ENCODE measurements at places on chromosomes 12 and 14.
A peak's percentile ranks its signal among the peaks of the same experiment; 100 is the strongest.

DNA sequence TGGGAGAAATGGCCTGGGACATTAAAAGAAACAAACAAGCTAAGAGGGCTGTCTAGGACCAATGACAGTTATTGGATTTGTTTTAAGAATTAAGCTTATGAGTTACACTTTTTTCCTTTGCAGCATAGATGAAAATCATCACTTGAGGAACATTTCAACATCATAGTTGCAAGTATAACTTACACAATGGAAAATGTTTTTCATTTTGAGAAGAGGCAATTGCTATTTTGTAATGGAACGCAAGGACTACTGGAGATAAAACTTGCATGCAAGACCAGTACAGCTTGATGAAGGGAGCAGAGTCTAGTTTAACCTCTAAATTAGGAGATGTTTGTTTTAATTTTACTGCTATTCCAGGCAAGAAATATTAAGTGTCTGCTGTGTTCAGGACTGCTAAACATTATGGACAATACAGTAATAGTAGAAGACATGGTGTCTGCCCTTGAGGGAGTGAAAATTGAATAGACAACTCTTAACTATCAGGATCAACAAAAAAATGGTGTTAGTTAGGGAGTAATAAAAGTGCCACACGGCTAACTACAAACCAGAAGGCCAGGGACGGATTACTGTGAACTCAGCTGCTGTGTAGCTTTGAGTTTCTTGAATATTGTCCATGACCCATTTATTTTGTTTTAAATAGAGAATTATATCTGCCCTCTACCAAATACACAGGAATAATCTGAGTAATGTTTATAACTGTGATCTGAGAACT, 374.5 kb downstream of the RAD51B start:
- peak overlapping the region; percentile 13 for H3K27ac ChIP-seq
- DNase-seq = no peak
- no peaks in the 10 kb centered on the region for H3K36me3 ChIP-seq
- H3K4me3 ChIP-seq = no peak overlapping the region
- H3K27me3 ChIP-seq = no peaks in the 10 kb centered on the region

DNA sequence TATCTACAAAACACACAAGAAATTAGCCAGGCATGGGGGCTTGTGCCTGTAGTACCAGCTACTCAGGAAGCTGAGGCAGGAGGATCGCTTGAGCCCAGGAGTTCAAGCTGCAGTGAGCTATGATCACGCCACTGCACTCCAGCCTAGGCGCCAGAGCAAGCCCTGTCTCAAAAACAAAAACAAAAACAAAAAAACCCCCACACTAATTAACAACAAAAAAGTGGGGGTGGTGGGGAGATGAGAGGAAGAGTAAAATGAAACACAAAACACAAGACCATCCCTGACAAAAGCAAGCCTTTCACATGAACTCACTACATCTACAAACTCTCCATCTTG, 53.9 kb upstream of the HECTD1 start:
- H3K27me3 ChIP-seq = no peaks in the 10 kb centered on the region
- no peak for DNase-seq
- H3K4me3 ChIP-seq = no peak overlapping the region
- H3K4me1 ChIP-seq = no peaks in the 10 kb centered on the region
- no peak overlapping the region for H3K27ac ChIP-seq

DNA sequence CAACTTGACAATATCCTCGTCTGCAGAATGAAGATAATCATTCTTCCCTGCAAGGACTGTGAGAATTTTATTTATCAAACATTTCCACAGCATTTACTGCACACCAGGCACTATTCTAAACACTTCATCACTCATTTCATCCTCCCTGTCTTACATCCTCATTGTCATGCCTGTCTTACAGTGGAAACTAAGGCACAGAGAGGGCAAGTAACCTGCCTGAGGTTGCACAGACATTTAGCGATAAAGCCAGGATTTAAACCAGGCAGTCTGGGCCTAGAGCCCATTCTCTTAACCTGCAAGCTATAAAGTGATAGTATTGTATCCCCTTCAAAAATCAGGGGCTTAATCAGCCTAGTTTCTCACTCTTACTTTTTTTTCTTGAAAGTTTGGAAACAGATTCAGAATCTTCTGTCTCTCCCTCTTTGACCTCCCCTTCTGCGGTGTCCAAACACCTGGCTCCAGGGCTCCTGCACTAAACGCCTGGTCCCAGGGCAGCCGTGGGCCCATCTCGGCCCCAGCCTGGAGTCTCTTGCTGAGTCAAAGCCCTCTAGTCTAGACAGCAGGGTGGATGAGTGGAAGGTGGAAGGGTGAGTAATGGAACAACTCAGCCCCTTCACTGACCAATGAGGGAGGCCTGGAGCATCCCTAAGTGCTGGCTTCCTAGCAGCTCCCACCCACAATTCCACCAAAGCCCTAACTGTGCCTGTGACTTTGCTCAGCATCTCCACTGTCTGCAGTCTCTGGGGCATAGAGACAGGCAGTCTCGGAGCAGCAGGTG, 12.5 kb downstream of the ISM2 start:
- no peaks in the 10 kb centered on the region for H3K27me3 ChIP-seq
- H3K36me3 ChIP-seq = no peaks in the 10 kb centered on the region
- no peak for DNase-seq
- no peak overlapping the region for H3K4me3 ChIP-seq
- no peak overlapping the region for H3K27ac ChIP-seq
- H3K4me1 ChIP-seq = no peaks in the 10 kb centered on the region

DNA sequence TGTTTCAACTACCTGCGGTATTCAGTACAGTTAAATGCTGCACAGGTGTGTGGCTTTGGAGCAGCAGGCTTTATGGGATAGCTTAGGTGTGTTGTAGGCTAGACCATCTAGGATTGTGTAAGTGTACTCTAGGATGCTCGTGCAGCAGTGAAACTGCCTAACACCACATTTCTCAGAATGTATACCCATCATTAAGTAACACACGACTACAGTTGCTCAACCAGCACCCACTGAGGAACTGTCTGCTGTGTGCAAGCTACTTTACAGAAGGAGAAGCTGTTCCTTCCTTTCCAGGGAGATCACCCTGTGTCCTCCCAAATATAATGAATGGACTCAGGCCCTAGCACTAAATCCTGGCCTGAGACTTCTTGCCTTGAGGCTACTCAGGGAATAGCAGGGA, 94.8 kb downstream of the SLC24A4 start:
- no peak overlapping the region for H3K4me3 ChIP-seq
- no peaks in the 10 kb centered on the region for H3K27me3 ChIP-seq
- no peaks in the 10 kb centered on the region for H3K4me1 ChIP-seq
- H3K36me3 ChIP-seq = no peaks in the 10 kb centered on the region

DNA sequence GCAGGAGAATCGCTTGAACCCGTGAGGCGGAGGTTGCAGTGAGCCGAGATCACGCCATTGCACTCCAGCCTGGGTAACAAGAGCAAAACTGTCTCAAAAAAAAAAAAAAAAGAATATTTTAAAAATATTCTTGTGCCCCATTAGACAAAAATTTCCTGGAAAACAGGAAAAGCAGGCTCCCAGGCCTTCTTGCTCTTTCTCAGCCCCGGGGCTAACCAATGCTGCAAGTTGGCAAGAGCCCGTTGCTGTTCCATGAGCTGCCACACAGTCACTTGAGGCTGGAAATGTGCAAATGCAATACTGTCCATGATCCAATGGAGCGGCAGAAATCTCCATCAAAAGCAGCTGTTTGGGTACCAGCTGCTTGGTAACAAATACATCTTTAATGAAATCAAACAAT, 994.7 kb downstream of the VRK1 start:
- H3K36me3 ChIP-seq = no peaks in the 10 kb centered on the region
- H3K27me3 ChIP-seq = no peaks in the 10 kb centered on the region
- H3K27ac ChIP-seq = no peak overlapping the region
- H3K4me1 ChIP-seq = no peaks in the 10 kb centered on the region
- DNase-seq = no peak

GRCh38 chr14:65110525-65110924, 8.2 kb upstream of the MAX start:
- no peaks in the 10 kb centered on the region for H3K36me3 ChIP-seq
- no peak overlapping the region for H3K4me3 ChIP-seq
- no peaks in the 10 kb centered on the region for H3K4me1 ChIP-seq
- no peak for DNase-seq
- H3K27me3 ChIP-seq = no peaks in the 10 kb centered on the region
- H3K27ac ChIP-seq = no peak overlapping the region

DNA sequence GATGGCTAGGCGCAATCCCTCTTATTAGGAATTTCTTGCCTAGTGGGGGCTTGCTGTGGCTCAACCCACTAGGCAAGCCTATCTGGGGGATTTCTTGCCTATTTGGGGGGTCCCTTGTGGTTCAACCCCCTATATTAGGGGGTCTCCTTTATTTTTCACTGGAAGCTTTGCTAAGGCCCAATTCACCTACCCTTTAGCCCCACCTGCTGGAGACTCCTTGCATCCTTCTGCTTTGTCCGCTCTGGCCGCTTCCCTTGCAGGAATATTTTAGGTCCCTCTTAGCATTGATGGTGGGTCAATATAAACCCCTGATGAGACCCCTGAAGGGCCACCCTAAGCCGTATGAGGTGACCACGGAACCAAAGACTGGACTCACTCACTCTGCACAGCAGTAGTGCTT, 1552.1 kb downstream of the AACS start:
- no peak overlapping the region for H3K27ac ChIP-seq
- no peak overlapping the region for H3K4me3 ChIP-seq
- no peaks in the 10 kb centered on the region for H3K4me1 ChIP-seq
- no peak for DNase-seq
- no peaks in the 10 kb centered on the region for H3K27me3 ChIP-seq

DNA sequence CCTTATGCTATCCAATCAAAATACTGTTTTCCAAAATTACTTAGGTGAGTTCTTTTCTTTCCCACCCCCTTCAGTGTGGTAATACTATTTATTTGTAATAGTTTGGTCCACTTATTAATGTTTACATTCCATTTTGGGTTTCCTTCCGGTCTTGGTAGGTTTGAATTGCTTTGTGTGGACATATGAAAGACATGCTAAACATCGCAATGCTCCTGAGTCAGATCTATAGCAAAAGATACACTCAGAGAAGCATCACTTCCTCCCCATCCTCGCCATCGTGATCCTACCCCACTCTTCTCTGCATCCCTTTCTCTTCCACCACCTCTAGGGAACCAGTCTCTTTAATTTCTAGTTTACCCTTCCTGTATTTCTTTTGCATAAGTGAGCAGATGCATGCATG, 30.0 kb downstream of the TUNAR start:
- no peaks in the 10 kb centered on the region for H3K4me1 ChIP-seq
- H3K27ac ChIP-seq = no peak overlapping the region
- DNase-seq = no peak
- no peaks in the 10 kb centered on the region for H3K36me3 ChIP-seq
- H3K27me3 ChIP-seq = no peaks in the 10 kb centered on the region
- no peak overlapping the region for H3K4me3 ChIP-seq

Measured in Panc1 (cell line).